ENCODE measurements at places on chromosomes 7 and 10.

DNA sequence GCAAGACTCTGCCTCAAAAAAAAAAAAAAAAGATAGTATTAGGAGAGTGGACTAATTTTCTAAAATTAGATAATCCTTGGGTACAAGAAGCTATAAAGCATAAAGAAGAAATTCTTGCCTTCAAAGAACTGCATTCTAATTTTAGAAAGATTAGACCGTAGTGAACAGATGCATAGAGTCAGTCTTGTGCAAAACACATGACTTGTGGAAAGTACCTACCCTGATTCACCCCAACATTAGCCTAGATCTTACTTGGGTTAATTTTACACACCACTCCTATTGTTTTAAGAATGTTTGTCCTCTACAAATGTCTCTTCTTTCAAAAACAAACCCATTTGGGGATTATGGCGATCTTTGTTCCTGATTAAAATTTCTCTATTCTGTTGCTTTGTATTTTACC is 38.9 kb upstream of the SP8 start:
- DNase-seq, result no peak

DNA sequence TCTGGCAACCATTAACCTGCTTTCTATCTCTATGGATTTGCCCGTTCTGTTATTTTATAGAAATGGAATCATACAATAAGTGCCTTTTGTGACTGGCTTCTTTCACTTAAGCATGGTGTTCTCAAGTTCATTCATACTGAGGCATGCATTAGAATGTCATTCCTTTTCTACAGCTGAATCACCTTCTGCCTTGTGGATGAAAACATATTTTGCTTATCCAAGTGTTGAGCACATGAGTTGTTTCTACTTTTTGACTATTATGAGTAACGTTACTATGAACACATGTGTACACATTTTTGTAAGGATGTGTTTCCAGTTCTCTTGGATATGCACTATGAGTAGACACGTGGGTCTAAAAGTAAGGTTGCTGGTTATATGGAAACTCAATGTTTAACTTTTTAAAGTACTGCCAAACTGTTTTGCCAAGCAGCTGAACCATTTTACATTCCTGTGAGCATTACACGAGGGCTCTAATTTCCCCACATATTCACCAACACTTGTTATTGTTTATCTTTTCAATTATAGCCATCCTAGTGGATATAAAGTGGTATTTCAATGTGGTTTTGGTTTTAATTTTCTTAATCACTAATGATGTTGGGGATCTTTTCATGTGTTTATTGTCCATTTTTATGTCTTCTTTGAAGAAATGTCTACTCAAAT is 241.3 kb downstream of the FANK1 start:
- peak; percentile 54 for DNase-seq

DNA sequence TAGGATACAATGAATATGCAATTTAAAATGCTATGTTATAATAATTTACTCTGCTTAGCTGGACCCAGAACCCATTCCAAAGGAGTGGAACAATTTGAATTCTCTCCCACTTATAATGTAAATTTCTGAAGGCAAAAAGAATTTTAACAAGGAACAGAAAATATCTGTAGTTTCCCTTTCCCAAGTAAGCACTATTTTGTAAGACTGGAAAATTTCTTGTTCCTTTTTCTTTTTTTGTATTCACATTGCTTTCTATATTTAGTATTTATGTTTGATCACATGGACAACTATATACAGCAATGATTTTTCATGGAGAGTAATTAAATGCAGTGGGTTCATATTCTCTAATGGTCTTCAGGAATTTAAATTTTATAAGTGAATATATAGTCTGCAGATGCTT is 127.4 kb downstream of the GPR85 start:
- DNase-seq, result no peak

- DNase-seq, result no peak
Observed at GRCh38 chr7:150408393-150409299, 29.5 kb downstream of the ZNF775 start.

DNA sequence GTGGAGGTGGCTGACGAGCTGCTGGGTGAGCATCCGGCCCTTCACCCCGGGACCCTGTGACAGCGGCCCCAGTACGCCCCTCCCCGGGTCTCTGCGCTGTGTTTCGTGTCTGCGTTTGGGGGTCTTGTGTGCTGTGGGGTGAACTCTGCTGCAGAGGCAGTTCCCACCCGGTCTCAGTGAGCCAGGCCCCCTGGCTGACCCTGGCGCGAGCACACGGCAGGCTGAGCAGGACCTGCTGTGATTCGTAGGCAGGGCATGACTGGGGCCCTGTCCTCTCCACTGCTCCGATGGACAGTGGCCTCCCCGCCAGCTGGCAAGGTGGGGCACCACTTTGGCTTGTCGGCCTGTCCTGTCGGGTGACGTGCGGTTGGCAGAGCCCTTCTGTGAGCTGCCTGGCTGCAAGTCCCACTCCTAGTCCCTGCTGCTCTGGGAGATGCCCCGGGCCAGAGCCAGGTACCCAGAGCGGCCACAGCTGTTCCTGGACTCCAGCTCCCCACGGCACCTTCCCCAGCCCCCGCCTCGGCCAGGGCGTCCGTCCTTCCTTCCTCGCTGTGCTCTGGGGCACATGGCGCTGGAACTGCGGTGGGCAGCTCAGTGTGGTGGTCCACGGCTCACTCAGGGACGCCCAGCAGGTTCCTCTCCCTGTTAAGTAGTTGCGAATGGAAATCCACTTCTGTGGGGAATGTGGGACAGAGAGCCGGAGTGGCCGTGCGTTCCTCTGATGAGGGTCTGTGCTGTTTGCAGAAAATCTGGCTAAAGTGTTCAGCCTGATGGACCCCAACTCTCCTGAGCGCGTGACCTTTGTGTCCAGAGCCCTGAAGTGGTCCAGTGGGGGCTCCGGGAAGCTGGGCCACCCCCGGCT is 10.5 kb downstream of the GET4 start:
- DNase-seq, result no peak

DNA sequence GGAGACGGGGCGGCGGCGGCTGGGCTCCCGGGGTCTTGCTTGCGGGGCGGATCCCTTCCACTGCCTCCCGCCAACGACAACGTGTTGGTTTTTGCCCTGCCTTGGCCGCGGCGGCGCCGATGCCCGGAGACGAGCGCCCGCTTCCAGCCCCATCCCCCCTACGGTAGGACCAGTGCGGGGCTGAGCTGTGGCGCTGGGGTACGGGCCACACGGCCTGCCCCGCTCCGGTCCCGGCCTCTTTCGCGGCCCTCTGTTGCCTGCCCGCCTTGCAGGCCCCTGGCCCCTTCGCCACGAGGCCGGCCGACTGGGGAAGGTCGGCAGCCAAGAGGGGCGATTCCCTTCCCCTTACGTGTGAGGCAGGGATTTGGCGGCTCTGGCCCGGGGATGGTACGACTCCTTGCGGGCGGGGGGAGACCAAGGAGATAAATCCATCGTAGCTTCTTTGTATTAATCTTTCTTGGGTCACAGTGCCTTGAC is 488 bp downstream of the EIF4H start:
- DNase-seq, result peak; percentile 59

GRCh38 chr10:121741248-121741792 is 143.1 kb upstream of the FGFR2 start:
- no peak for DNase-seq

DNA sequence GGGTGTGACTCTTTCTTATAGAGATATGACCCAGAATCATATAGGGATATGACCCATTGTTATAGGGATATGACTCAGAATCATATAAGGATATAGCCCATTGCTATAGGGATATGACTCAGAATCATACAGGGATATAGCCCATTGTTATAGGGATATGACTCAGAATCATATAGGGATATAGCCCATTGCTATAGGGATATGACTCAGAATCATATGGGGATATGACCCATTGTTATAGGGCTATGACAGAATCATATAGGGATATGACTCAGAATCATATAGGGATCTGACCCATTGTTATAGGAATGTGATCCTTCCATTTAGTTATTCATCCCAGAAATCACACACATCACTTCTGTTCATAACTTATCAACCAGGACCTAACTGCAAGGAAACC is 312.2 kb upstream of the ADARB2 start:
- no peak for DNase-seq

GRCh38 chr7:92421676-92422435 is 25.4 kb upstream of the GATAD1 start:
- DNase-seq, result no peak

DNA sequence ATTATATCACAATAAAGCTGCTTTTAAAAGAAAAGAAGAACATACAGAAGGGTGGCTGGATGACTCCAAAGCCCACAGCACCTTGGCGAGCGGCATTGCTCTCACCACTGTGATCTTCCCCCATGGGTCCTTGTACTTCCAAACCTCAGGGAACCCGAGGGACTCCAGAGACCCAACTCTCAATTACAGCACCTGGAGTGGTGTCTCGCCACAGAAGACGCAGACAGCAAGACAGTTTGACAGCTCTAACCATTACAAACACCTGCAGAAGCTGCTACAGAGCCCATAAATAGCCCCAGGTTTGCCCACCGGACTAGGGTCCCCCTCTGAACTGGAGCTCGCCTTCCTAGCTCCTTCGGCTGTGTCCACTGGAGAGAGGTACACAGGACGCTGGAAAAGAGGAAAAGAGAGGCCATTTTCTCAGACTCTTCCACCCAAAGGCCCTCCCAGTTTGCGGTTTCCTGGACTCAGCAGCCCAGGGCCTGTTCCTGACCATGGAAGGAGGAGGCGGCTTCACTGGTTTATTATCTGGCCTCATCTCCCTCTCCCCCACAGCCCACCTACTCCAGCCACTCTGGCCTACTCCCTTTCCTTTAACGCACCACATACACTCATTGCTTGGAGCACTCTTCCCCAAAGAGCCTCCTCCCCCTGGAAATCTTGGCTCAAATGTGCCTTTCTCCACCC is 1.9 kb downstream of the PIK3AP1 start:
- no peak for DNase-seq

DNA sequence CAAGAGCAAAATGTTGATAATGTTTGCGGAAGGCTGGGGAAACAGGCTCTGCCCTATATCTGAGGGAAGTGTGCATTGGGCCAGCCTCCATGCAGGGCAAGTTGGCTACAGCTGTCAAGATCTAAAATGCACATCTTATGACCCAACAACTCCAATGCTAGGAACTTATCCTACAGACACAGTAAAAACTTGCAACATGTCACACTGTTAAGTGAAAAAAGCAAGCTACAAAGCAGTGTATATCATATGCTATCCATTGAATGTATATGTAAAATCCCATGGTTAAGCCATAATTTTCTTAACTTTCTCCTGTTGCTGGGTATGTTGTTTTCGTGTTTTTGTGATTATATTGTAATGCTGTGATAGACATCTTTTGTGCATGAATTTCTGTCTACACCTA is 16.3 kb upstream of the KAT6B start:
- DNase-seq, result no peak

DNA sequence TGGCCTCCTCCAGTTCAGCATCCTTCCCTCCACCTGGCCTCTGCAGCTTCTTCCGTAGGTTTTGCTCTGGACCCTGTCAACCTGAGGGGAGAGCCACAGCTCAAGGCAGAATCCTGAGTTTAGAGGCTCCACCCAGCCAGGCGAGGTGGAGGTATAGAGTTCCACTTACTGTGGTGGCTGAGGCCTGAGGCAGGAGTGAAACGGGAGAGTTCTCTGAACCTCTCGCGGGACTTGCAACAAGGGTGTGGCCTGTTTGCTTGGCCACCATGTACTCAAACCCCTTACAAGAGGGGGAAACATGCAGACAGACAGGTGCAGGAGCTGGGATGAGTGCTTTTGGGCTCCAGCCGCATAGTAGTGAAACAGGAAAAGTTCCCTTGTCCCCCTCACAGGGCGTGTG is 154.0 kb upstream of the C7orf33 start:
- no peak for DNase-seq

DNA sequence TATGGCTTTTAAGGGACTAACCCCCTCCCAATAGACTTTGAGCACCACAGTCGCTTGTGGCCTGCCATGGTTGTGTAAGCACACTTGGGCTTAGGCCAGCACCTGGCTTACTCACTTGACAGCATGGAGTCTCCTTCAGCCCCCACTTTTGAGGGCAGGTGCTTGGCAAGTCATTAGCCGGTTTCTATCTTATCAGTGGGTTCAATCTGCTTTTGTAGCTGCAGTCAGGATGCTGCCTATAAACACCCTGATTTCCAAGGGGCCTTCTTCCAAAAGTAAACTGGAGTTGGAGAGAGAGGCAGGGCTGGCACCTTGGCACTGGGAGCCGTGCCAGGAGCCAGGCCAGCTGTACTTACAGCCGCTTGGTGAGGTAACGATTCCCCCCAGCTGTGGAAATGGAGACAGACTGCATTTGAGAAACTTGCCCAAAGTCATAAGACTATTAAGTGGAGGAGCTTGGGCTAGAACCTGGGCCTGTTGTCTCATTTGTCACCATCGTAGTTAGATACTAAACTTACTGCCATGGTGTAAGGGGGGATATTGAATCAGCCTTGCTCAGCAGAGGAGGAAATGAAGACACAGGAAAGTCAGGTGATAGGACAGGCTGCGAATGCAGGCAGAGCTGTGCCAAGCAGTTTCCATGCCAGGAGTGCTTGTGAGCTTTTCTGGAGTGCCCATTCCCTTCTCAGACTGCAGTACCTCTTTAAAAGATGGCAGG is 92.2 kb upstream of the EFCAB10 start:
- DNase-seq, result no peak

- no peak for DNase-seq
Observed at GRCh38 chr7:70523249-70523988, 608.5 kb upstream of the GALNT17 start.

DNA sequence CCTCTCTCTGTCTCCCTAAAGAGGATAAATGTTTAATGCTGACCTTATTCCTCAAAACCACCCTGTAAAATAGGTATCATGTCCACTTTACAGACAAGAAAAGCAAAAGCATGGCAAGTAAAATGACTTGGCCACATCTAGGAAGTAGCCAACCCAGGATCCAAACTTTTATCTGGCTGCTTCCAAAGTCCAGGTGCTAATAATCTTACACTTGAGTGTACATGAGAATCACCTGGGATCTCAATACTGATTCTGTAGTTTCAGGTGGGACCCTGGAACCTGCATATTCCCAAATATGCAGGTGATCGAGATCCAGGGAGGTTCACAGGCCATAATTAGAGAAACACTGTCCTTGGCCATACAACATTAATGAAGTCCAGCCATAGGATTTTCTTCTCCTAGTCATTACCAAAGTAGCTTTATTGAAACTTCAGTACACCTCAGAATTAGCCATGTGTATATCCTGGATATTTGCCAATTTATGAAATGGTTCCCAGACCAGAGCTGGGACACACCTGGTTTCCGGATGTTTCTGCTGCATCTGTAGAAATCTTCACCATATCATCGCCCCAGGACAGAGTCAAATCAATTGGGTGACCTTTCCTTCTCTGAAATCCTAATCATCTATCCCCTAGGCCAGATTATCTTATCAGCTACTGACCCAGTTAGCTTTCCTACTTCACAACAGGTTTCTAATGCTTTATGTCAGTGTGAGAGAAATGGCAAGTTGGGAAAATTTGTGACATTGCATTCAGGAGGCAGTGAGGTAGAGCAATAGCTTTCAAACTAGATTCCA is 119.1 kb upstream of the KMT2E start:
- DNase-seq, result no peak

- DNase-seq, result no peak
Observed at GRCh38 chr7:28520074-28521015, 108.0 kb downstream of the CREB5 start.

GRCh38 chr10:90088024-90088317 is 386.6 kb downstream of the KIF20B start:
- no peak for DNase-seq

- DNase-seq, result peak; percentile 10
Observed at GRCh38 chr10:119104654-119105015, 722 bp downstream of the DENND10 start.
